Hypothalamus (tissue), 51 donors: ENCODE measurements at places on chromosomes 1 and 21.

- no peak for DNase-seq
Observed at GRCh38 chr1:94919241-94920030, 7.5 kb downstream of the CNN3 start.

- DNase-seq, result no peak
Observed at GRCh38 chr1:221691261-221691660, 50.6 kb downstream of the DUSP10 start.

- DNase-seq, result no peak
Observed at GRCh38 chr1:8712413-8713231, 104.8 kb downstream of the RERE start.

DNA sequence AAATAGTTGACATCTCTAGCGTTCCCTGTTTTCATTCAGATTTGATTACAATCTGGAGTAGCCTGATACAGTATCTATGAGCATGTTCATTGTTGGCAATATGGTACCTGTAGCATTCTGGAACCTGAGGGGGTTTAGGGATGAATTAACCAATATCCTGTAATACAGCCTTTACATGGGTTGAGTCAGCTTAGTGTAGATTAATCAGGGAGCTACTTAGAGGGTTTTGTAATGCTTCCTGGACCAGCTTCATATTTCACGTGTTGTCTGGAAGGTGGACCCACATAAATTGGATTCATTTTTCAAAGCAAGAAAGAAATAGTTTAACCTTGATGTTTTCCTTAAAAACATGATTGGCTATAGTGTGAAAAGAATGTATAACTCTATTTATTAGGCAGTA, 3.6 kb downstream of the OTUD3 start:
- DNase-seq, result no peak

DNA sequence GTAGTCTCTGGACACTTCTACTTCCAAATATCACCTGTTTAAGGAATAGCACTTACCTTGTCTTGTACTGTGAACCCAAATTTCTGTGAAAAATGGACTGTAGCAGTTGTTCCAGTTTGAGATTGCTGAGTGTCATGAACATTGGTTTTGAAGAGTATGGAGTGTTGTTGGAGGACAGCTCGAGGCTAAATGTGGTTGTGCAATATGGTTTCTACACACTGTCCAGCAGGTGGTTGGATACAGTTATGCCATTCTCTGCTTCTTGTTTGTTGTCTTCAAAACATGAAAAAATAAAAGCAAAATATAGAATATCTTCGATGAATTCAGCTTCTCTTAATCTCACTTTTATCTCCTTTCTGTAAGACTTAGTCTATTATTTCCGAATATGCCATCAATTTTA, 67.1 kb downstream of the DDR2 start:
- no peak for DNase-seq

DNA sequence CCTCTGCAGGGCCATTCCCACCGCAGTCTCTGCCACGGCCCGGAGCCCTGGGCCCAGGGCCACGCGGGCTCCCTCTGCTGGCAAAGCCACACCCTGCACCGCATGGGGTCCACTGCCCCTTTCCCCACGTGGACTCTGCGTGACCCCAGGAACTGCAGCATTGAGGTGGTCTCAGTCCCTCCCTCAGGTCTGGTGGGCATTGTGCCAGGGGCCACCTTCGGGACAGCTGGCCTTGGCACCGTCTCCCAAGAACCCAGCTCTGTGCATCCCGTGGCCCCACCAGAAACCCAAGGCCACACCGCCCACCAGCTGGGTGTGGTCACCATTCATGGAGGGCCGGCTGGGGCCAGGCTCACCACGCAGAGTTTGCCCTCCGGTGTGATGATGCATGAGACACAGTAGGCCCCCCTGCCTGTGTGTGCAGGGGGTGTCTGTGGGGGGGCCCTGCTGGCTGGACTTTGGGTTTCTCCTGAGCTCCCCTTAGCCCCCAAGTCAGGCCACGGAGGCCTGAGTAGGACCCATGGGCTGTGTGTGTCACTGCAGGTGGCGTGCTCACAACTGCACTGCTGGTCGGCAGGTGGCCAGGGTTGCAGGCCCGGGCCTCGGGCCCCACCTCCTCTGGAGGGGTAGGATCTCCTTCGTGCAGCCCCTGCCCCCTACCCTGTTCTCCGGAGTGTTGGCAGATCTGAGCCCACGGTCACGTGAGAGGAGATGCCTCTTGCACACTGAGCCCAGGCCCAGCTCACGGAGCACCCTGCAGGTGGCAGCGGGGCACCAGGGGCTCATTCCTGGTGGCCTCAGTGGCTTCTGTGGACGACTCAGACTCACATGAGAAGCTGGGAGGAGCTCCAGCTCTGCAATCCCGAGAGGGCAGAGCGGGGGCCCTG, 5.8 kb downstream of the VWA1 start:
- no peak for DNase-seq

- DNase-seq, result no peak
Observed at GRCh38 chr1:47592296-47593012, 154.6 kb downstream of the FOXD2 start.

GRCh38 chr1:156658945-156659574, 17.1 kb downstream of the BCAN start:
- no peak for DNase-seq

DNA sequence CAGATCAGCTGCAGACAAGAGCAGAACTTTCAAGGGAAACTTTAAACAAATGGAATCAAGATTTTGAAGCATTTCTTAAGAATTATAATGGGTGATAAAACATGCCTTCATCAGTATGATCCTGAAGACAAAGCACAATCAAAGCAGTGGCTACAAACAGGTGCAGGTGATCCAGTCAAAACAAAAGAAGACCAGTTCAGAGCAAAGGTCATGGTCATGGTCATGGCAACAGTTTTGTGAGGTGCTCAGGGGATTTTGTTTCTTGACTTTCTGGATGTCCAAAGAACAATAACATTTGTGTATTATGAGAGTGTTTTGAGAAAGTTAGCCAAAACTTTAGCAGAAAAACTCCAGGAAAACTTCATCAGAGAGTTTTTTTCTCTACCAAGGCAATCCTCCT, 681.7 kb upstream of the PTBP2 start:
- no peak for DNase-seq

GRCh38 chr1:87104945-87105344, 190.5 kb downstream of the HS2ST1 start:
- DNase-seq, result no peak

- no peak for DNase-seq
Observed at GRCh38 chr1:18890706-18891425, 11.5 kb downstream of the ALDH4A1 start.

DNA sequence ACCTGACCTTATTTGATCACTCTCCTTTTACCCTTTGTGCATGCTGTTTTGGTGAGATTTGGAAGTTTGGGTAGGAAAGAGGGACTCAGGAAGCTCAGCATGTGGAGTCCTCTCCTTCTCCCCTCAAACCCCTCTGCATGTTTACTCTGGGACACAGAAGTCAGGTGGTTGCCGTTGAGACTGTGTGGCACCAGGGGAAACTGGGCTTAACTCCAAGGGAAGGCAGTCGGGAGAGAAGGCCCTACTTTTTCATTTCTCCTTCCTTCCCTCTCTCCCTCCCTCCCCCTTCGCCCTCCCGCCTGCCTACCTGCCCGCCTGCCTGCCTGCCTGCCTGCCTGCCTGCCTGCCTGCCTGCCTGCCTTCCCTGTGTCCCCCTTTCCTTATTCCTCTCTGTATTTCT, 34.8 kb upstream of the TTC22 start:
- no peak for DNase-seq

DNA sequence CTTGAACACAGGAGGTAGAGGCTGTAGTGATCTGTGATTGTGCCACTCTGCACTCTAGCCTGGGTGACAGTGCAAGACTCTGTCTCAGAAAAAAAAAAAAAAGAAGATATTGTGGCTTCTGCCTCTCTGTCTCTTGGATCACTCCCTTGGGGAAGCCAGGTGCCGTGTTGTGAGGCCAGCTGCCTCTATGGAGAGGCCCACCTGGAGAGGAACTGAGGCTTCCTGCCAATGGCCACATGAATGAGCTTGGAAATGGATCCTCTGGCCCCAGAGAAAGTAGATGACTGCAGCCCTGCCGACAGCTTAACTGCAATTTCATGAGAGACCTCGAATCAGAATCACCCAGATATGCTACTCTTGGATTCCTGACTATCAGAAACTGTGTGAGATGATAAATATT, 19.7 kb upstream of the AK2 start:
- DNase-seq, result no peak

DNA sequence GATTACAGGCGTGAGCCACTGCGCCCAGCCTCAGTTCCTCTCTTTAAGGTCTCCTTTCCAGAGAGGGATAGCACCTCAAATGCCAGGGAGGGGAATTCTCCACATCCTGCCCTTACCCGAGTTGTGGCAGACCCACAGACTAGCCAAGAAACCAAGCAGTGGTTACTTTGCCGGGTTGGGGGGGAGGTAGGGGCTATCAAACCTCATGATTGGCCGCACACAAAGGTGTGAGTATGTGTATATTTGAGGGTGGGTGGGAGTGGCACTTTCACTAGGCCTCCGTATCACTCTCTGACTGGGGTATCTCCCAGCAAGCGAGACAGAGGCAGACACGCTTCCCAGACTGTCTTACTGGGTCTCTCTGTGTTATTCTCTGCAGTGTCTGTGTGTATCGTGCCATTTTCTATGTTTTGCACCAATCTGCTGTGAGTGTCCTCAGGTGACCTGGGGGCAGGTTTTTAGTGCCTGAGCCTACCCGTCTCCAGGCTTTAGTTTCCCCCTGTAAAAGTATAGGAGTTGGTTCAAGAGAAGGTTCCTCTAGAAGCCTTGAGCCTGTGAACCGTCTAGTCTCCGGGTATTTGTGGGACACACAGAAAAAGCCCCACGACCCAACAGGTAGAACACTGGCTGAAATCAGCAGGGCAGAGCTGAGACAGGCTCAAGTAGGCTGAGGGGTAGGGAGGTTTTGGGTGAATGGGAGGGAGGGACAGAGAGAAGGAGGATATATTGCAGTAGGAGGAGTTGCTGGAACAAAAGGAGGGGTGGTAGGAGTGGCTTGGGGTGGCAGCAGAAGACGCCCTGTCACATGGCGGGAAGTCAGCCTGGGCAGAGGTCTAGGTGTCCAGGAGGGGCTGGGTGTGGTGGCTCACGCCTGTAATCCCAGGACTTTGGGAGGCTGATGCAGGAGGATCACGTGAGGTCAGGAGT, 10.3 kb downstream of the LMNA start:
- no peak for DNase-seq

DNA sequence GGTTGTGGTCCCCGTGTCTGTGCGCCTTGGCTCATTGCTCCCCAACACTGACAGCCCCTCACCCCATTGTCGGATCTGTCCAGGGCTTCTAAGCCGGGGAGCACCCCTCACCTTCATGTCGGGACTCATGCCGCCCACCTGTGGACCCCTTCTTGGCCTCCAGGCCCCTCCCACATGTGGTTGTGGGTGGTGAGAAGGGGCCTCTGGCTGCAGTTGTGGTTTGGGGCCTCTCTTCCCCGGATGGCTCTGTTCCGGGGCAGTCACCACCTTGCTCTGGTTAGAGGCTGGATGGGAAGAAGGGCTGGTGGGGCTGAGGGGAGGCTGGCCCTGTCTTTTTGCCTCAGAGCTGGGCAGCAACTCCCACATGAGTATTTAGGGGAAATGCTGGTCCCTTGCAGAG, 158.6 kb upstream of the C1orf174 start:
- DNase-seq, result no peak

GRCh38 chr1:168676029-168676812, 52.8 kb downstream of the DPT start:
- DNase-seq, result no peak

DNA sequence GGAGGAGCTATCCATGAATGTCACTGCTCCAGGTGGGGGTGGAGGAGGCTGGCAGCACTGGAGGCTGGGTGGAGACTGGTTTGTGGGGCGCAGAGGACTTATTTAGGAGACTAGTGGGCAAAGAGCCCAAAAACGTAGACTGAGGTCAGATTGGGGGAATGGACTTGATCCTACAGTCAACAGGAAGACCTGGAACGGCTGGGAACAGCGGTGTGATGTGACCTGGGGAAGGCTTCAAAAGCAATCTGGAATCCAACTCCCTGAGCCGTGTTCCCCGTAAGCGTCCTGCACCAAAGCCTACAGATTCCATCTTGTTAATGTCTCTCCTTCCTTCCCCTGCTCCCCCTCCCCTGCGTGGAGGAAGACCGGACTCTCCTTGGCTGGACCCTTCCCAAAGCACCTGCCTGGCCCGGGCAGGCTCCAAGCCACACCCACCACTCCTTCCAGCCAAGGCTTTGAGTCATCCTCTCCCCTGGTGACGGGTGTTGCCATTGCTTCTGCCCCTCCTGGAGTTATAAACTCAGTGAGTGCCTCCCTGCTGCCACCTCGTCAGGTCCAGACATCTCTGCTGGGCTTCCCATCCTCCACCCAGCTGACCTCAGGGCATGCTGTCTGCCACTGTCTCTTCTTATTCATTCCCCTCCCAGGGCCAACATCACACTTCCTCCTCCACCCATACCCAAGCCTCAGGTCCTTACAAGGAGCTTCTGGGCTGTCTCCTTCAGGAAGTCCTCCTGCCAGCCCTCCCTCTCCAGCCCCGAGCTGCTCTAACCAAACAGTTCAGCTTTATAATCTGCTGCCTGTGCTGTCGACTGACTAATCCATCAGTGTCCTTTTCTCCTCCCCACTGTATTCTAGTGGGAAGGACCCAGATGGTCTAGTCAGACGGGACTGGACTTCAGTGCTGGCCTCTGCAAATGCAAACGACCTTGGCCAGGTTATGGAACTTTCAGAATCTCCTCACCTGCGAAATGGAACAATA, 1.6 kb upstream of the CLSTN1 start:
- DNase-seq, result no peak

GRCh38 chr1:192609110-192610079, 26.6 kb upstream of the RGS13 start:
- peak; percentile 27 for DNase-seq

GRCh38 chr1:174956976-174957375, 42.8 kb upstream of the CACYBP start:
- no peak for DNase-seq

DNA sequence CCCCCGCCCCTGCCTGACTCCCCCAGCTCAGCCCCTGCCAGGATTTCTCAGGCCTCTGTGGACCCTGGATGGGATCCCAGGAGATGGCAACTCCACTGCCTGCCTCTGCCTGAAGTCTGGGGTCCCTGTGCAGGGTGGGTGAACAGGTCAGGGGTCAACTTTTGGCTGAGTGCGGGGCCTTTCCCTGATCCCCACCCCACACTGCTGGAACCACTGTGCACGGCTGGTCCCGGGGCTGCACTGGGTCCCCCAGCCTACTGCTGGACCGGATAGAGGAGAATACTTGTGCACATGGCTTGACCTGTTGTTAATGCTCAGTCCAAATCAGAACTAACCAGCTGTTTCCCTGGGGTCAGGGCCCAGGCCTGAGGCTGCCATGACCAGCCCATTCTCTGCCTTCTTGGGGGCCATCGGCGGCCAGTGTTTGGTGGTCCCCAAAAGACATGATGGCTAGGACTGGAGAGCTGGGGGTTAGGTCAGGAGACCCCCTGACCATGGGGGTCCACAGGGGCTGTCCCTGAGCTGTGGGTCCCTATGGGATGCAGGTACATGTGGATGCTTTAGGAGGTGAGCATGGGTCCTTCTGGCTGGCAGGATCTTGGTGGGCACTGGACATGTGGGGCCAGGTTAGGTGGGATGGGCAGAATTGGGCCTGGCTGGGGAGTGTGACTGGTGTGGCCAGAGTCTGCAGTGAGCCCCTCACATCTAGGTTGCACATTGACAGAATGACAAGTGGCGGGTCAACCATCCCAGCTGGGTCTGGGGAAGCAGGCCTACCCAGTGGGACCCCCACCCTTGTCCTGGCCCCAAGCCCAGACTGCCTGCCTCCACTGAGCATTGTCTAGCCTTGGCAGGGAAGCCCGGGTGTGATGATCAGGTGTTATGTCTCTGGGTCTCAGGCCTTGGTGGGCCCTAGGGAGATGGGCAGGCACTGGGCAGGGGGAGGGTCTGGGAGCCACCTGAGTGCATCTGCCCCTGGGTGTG, 19.0 kb upstream of the ZNF678 start:
- no peak for DNase-seq

- peak; percentile 44 for DNase-seq
Observed at GRCh38 chr1:58783090-58783992, 506 bp downstream of the JUN start.

GRCh38 chr1:58890609-58891008, 106.8 kb upstream of the JUN start:
- DNase-seq, result no peak
